ENCODE measurements at places on chromosomes 13 and 19. TPM values are rescaled to one million over a fixed set of nuclear protein-coding genes. Genes with fewer than 3 reads are reported as not detected.

DHDH gene
- 0.21 TPM for total RNA-seq

SERP2 gene
- 0.31 TPM for total RNA-seq

MAP3K10 gene
- 6.3 TPM for total RNA-seq

ZNF536 gene
- total RNA-seq = not detected

ADGRE3 gene
- total RNA-seq = 0.63 TPM

C2CD4C gene
- total RNA-seq = not detected

LENG9 gene
- 3.3 TPM for total RNA-seq

SELENOV gene
- total RNA-seq = not detected

BRSK1 gene
- 0.52 TPM for total RNA-seq

CATSPERD gene
- total RNA-seq = not detected

MCEMP1 gene
- 1.8 TPM for total RNA-seq

FUT3 gene
- 0.21 TPM for total RNA-seq

RASGRP4 gene
- total RNA-seq = 19.3 TPM

Measured in mononuclear cell (primary cell).